ENCODE measurements at places on chromosomes 5 and 9.
A peak's percentile ranks its signal among the peaks of the same experiment; 100 is the strongest.

DNA sequence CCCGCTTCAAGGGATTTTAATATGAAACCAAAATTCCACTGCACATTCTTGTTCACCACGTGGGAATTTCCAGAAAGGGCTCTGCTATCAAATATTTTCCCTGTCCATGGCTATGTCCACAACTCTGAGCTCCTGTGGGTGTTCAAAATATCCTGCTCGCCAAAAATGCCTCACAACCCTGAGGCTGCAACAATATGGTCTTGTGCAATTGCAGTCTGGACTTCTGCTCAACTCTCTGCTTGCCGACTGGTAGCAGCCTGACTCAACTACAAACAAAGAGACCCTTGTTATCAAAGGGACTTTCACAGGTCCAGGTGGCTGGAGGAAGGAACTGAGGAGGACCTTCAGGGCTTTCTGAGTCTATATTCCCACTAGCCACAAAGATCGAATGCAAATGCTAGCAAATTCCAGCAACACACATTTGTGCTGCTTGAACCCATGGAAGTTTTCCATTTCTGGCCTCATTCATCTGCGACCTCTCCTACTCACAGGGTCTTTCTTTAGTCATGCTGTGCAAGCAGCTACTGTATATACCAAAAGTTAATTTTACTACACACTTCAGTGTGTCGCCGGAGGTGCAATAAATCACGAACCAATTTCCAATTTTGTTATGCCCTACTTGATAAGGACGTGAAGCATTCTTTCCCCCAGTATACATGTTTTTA, 169.2 kb upstream of the SLC30A5 start:
- peak; percentile 89 for DNase-seq

DNA sequence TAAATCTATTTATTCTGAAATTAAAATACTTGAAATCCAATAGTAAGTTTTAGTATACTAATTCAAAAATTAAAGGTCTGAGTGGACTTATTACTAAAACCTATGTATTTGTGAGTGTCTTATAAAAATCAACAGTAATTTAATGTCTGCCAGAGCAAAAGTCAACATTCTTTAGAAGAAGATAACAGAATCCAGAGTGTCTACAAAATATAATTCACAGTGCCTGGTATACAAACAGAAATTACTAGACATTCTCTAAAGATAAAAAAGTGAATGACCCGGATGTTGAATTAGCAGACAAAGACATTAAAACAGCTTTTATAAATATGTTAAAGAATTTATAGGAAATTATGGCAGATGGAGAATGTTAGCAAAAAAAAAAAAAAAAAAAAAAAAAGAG, 22.4 kb upstream of the IRX4 start:
- no peak for DNase-seq

- DNase-seq = no peak
Measured at GRCh38 chr9:7201196-7201595, 443.4 kb downstream of the KDM4C start.

DNA sequence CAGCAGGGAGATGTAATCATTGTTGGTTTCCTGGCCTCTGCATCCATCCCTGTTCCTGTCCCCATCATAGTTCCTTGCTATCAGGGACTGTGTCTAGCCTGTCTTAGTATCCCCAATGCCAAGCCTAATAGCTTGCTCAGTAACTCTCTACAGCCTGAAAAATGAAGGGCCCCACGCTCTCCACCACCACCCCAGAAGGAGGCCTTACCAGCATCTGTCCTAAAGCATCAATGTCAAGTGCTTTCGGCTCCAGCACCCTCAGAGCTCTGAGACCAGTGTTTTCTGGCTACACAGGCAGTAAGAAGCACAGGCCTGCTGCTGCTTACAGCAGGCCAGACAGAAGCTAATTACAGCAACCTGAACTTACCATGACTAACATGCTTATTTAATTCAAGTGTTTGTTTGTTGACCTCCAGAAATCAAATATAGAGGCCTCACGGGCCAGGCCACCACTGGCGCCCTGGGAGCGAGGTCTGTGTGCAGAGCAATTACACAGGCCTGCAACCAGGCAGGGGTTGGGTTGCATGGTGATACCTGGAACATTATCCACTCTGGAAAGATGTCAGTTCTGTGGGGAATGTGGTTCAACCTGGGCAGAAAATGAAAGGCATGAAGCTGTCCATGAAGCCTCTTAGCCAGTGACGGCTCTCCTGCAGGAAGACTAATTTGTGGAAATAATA, 124.3 kb downstream of the SLC1A3 start:
- no peak for DNase-seq

GRCh38 chr9:90996154-90997065, 194.8 kb downstream of the SYK start:
- DNase-seq = no peak

GRCh38 chr9:89362647-89363310, 44.5 kb downstream of the SECISBP2 start:
- no peak for DNase-seq

GRCh38 chr9:70873506-70873905, 247.9 kb downstream of the TRPM3 start:
- DNase-seq = no peak

DNA sequence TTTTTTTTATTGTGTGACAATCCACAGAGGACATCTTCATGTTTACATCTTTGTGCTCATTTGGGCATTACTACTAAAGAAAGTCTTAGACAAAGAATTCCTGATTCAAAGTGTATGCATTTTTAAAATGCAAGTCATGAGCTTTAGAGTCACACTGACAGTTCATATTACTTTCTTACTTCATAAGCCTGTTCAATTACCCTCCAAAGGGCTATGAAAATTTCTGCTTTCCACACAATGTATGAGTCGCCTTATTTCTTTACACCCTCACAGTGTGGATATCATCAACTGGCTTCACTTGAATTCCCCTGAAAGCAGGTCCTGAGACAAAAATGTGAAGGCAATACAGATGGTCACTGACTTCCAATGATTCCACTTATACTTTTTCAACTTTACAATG, 280.4 kb upstream of the PTGER4 start:
- peak; percentile 18 for DNase-seq

GRCh38 chr9:89743216-89743572, 138.4 kb downstream of the GADD45G start:
- no peak for DNase-seq

DNA sequence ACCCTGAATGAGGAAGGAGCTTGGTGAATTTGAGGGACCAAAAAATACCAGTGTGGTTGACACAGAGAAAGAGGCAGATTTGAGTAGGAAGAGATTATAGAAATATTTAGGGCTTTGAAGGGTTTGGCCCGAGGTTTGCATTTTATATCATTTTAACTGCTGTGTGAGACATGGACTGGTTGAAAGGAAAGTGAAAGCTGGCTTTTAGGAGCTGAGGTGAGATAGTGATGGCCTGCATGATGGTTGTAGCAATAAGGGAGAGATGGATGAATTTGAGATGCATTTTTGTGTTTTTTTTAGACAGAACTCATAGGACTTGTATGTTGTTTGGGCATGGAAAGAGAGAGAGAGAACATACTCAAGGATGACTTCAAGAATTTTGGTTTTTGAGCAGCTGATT, 21.7 kb downstream of the FER start:
- DNase-seq = no peak

DNA sequence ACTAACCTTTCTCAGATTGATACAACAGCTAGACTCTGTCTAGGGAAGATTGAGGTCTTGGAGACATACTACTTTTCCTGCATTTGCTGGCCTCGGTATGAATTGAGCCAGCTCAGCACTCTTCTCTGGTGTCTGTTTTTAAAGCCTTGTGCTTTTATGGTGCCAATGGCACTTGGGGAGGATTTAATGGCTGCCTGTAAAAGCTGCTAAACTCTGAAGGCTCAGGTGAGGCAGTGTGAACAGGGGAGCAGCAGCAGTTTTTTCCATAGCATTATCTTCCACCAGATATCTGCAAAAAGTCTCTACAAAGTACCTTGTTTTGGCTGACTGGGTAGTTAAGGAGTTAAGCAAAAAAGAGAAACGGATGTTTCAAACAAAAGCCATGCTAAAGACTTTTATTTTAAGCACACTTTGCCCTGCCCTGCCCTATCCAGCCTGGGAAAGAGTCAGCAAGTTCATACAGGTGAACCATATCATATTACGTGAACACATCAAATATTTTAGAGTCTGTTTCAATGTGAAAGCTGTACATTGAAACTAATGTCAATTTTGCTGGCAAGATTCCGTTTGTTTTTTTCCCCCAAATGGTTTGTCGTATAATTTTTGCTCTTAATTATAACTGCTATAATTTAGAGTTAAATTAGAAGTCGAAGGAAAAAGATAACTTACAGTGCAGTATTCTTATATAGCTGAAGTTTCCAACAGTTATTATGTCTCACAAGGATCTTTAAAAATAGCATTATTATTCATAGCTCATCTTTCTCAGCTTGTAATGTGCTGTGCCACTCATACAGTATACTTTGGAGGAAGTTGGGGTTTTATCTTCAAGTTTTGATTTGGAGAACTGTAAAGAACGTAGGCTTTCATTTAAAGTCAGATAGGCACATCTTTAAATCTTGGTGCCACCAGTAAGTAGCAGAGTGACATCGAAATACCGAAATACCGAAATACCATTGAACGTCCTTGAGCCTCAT, 424.1 kb upstream of the CD180 start:
- DNase-seq = no peak

DNA sequence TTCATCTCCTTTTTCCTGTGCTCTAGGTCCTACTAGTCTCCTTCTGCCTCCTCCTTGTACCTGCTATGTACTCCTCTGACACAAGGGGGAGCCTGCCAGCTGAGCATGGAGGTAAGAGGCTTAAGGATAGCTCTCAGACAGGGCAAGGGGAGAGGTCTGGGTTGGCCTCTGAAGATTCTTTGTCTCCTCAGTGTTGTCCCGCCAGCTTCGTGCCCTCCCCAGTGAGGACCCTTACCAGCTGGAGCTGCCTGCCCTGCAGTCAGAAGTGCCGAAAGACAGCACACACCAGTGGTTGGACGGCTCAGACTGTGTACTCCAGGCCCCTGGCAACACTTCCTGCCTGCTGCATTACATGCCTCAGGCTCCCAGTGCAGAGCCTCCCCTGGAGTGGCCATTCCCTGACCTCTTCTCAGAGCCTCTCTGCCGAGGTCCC, 3.8 kb downstream of the CREB3 start:
- peak; percentile 66 for DNase-seq

- DNase-seq = peak; percentile 100
Measured at GRCh38 chr5:179732412-179732917, at the start of gene MAML1. Gene MAML1, plus strand, starts transcription at chr5:179732822. Its CDS starts 291 bp downstream, at chr5:179733113.

- peak; percentile 38 for DNase-seq
Measured at GRCh38 chr5:6812800-6813731, 99.8 kb downstream of the TENT4A start.

DNA sequence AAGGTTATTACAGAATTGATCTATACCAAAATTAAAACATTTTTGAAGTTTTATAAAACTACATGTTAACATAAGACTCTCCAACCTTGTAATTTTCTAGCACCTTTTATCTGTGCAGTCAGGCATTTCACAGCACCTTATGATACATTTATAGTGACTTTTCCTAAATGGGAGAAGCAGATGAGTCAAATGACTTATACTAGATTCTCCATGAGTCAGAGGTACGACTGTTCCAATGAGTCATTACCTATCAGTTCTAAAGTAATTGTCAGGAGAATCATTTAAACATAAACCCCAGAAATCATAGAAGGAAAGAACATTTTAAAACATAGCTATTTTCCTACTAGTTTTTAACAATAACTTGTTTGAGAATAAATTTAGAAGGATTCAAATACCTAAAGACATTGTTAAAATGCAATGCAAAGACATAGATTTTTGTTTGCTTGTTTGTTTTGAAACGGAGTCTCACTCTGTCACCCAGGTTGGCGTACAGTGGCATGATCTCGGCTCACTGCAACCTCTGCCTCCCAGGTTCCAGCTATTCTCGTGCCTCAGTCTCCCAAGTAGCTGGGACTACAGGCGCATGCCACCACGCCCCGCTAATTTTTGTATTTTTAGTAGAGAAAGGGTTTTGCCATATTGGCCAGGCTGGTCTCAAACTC, 34.7 kb upstream of the DMXL1 start:
- peak; percentile 61 for DNase-seq

- no peak for DNase-seq
Measured at GRCh38 chr5:68378204-68378820, 162.8 kb downstream of the PIK3R1 start.

- peak; percentile 76 for DNase-seq
Measured at GRCh38 chr9:69122549-69123141, 51.4 kb upstream of the TJP2 start.

- peak; percentile 97 for DNase-seq
Measured at GRCh38 chr5:172772112-172772906, 1.3 kb upstream of the DUSP1 start.

DNA sequence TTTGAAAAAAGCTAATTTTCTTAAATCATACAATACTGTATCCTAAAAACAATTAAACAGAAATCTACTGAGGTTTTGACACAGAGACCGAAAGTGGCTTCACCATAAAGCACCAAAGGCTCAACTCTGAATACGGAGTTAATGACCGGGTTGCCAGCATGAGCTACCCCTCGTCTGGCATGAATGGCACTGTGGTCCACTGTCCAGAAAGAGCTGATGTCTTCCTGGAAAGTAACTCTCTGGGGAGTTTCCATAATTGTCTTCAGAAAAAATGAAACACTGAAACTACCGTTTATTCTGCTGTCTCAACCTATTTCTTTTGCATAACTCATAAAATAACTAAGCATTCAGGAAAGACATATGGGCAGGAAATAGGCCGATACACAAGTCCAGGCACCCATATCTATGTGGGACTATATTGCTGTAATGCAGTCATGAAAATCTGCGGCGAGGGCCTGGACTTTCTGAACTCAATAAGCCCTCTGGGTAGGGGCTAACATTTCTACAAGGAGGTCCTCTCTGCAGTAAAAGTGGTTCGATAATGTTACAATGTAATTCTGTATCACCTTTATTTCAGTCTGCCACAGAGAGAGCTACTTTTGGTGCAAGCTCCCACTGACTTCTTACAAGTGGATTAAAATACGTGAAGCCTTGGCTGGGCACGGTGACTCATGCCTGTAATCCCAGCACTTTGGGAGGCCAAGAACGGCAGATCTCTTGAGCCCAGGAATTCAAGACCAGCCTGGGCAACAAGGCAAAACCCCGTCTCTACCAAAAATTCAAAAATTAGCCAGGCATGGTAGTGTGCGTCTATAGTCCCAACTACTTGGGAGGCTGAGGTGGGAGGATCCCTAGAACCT, 52.4 kb downstream of the ANKH start:
- DNase-seq = no peak

DNA sequence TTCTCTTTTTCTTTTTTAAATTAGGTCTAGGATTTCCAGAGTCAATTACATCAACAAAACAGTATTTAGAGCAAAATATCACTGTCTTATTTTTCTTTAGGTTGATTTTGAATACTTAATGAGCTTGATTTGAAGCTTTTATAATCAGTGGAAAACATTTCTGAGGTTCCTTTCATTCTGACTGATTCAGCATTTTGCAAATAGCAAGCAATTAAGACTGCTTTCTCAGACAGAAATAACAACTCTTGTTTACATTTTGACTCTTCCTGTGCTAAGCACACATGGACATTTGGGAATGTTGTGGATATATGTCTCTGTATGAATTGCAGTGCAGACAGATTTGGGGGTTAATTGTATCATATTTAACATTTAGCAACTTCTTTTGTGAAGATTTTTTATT, 22.2 kb upstream of the MCCC2 start:
- DNase-seq = no peak

GRCh38 chr5:501831-502184, 22.4 kb downstream of the SLC9A3 start:
- no peak for DNase-seq

GRCh38 chr9:137880160-137880975, 2.8 kb downstream of the CACNA1B start:
- DNase-seq = no peak

Measured in fibroblast of lung (primary cell).